Choroid plexus epithelial cell (primary cell): ENCODE measurements at places on chromosomes 13 and 19.

GRCh38 chr13:52737965-52738364, 1.7 kb downstream of the CNMD start:
- no peak for DNase-seq

DNA sequence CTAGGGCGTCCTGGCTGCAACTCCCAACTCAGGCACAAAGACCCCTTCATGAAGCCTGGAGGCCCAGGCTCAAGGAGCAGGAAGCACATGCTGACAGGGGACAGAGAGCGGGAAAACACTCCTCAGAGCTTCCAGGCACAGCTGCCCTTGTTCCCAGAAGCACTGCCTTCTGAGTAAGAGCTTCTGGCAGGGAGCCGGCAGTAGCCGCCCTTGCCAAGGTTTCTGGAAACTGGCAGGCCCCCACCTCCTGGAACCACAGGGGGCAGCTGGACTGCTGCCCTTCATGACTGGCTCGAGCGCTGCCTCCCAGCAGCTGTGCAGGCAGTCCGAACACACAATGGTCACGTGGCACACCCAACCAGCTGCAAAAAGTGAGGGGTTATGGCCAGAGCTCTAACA, 33.6 kb upstream of the EPHX3 start:
- DNase-seq, result peak; percentile 97

GRCh38 chr19:54275951-54276350, 5.0 kb downstream of the LILRB2 start:
- DNase-seq, result no peak

GRCh38 chr13:101140087-101140770, 276.1 kb downstream of the NALCN start:
- DNase-seq, result no peak

GRCh38 chr19:49793561-49793840, 19.6 kb downstream of the FUZ start:
- no peak for DNase-seq

DNA sequence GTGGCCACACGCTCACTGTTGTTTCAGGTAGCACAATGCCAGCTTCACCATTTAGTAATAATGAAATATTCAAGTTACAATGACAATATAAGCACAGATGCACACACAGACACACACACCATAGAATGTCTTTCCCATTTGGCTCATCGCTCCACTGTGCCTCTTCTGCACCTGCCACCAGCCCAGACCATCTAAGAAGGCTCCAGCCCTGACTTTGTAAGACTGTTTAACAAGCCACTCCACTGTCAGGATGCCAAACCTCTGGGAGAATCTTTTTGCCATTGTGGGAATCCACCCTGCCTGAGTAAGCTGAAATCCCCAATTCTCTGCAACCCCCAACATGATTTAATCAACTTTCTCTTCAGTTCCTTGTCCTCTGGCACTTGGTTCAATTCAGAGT, 60.6 kb downstream of the LHFPL6 start:
- no peak for DNase-seq

- DNase-seq, result peak; percentile 87
Measured at GRCh38 chr13:100214886-100215285, 126.0 kb downstream of the PCCA start.

DNA sequence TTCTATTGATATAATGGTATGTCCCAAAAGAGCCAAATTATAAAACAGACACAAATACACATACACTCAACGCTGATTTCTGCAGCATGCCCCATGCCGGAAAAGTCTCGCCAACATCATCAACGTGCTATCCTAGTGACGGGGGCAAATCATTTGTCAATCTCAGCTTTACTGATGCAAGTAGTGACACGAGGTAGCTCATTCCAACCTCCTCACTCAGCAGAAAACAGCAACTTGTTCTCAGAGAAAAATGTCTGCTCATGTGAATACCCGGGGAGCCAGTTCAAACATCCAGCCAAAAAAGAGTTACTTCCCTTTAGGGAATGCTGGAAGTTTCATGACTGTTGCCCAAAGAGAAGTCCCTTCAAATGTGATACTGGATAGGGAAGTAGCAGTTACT, 46.3 kb downstream of the SOX21 start:
- DNase-seq, result no peak

GRCh38 chr19:55112246-55112776, 5.1 kb downstream of the PPP1R12C start:
- DNase-seq, result no peak

- peak; percentile 77 for DNase-seq
Measured at GRCh38 chr13:109494925-109495369, 291.4 kb downstream of the IRS2 start.

DNA sequence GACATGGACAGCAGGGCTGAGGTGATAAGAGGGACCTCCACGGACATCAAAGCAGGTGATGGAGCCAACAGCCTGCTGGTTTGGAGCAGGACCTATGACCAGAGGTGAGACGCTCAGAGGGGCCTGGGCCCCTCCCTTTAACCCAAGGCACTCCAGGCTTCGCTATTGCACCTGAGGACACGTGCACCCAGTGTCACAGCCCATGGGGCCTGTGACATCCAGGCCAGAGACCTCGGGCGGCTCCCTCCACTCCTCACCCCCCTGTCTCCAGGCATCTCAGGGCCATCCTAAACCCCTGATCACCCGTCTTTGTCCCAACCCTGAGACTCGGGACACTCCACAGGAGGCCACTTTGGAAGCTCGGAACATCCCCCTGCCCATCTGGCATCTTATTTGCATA, 12.9 kb downstream of the ADGRE5 start:
- no peak for DNase-seq

DNA sequence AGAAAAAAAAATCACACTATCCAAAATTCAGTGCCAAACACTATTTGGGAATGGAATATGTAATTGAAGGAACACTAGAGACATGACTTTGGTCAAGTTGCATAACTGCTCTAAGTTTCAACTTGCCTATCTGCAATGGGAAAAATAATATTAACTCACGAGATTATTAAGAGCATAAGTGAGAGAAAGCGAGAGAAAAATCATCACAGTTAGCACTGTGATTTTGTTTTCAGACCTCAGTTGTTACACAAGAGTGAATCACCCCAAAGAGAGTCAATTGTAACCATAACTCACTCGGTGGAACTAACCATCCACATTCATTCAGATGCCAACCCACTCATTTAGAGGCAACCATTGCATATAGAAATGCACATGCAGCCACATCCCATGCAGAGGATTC, 147.1 kb downstream of the NHLRC3 start:
- DNase-seq, result no peak

DNA sequence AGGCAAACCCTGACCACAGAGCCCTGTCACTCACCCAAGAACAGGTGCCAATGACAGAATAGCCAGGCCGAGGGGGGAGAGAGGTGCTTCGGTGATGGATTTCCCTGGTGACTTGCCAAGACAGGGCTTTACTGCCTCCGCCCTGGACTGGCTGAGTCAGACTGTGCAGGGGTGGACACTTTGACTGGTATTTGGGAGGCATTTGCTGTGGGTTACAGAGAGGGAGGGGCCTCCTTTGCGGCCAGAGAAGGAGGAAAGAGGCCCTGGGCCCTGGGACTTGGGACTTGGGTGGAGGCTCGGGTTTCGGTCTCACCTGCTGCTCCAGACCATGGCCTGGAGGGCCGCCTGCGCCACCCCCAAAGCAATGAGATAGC, 4.6 kb upstream of the EPS8L1 start:
- peak; percentile 48 for DNase-seq

DNA sequence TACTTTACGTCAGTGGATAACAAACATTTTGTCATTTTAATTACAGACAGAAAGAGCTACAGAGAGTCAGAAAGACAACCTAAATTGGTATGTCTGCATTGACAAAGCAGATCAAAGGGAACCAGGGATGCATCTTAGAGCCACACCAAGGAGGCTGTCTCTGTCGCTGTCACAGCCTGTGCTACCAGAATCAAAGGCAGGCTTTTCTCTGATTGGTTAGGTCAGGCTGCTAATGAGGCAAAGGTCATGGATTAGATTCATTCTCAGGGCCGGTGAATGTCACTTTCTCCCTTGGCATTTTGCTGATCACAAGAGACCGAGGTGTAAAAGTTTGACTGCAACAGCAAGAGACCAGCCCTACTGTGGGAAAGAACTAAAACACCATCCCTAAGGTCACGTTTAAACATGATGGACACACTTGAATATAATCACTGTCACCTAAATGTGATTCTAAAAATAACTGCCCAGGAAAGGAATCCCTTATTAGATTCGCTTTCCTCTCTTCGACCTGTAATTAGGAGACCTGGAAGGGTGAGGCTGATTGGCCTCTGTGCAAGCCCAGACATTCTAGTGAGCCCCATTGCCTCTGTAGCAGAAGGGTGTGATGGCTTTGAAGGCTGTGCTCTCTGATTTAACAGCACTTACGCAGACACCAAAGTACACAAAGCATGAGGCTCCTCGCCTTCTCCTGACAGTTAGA, 314.4 kb upstream of the NBEA start:
- no peak for DNase-seq

- DNase-seq, result no peak
Measured at GRCh38 chr13:91079176-91079575, 268.3 kb upstream of the MIR17HG start.

DNA sequence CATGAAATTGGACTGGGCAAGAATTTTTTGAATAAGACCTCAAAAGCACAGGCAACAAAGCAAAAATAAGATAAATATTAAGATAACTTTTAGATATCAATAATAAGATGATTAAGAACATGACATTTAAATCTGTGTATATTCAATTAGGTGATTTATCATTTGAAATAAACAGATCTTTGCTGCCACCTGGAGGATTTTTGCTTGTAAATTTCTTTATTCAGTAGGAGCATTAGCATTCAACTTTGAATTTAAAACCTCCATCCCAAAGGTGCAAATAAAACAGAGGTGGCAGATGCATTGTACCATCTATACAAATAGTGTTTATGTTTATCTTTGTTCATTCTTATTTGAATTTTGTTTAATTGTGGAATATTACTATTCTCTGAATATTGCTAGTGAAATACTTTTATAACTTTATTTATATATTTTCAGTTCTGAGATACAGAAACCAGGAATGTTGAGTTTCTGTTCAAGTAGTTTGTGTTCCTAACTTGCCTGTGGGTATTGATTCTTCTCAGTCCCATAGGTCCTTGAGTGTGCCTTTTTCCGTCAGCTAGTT, 20.9 kb downstream of the COG6 start:
- peak; percentile 78 for DNase-seq

DNA sequence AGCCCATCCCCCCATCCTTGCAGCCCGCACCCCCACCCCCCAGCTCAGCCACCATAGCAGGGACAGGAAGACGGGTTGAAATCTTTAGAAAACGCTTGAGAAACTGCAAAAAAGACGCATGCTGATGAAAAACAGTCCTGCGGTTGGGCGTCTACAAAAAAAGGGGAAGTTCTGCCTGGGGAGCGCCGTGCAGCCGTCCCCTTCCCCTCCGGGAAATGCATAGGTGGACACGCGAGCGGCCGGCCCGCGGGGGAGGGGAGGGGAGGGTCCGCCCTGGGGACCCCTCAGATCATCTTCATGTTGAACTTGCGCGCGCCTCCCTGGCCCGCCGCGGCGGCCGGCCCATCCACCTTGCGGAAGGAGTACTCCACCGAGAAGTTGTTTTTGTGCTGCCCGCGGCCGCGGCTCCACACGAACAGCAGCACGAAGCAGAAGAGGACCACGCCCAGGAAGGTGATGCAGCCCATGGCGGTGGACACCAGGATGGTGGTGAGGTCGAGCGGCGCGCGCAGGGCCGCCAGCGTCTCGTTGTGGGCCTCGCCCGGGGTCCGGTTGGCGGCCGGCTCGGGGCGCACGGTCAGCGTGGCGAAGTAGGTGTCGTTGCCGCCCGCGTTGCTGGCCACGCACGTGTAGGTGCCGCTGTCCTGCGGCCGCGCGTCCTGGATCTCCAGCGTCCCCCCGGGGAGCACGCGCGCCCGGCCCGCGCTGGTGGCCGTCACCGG, 7.9 kb upstream of the PEAK3 start:
- DNase-seq, result no peak

DNA sequence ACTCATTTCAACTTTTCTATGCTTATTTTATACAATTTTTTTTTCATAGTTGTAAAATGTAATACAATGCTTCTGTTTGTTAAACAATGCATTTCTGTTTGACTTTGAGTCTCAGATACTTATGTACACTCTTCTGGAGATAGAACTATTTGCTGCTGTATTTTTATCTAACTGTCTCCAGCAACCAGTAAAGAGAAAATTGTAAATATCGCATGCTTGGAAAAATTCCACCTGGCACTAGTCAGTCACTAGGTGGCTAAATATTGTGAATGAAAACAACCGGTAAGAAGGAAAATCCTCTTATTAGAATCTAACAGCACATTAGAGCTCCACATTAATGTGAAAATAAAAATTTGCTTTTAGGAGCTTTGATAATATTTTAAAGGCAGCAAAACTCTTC, 876.5 kb downstream of the PCDH9 start:
- peak; percentile 66 for DNase-seq

- DNase-seq, result no peak
Measured at GRCh38 chr13:73168953-73169401, 110.2 kb downstream of the KLF5 start.

DNA sequence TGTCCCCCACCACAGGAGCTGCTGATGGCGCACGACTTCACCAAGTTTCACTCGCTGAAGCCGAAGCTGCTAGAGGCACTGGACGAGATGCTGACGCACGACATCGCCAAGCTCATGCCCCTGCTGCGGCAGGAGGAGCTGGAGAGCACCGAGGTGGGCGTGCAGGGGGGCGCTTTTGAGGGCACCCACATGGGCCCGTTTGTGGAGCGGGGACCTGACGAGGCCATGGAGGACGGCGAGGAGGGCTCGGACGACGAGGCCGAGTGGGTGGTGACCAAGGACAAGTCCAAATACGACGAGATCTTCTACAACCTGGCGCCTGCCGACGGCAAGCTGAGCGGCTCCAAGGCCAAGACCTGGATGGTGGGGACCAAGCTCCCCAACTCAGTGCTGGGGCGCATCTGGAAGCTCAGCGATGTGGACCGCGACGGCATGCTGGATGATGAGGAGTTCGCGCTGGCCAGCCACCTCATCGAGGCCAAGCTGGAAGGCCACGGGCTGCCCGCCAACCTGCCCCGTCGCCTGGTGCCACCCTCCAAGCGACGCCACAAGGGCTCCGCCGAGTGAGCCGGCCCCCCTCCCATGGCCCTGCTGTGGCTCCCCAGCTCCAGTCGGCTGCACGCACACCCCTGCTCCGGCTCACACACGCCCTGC, 4.4 kb upstream of the NOP53 start:
- DNase-seq, result no peak
